ENCODE measurements at places on chromosomes 5 and 9.

GRCh38 chr9:85040146-85040545, 370.6 kb downstream of the NTRK2 start:
- no peak for DNase-seq

GRCh38 chr5:153543288-153543687, 52.8 kb downstream of the GRIA1 start:
- no peak for DNase-seq

DNA sequence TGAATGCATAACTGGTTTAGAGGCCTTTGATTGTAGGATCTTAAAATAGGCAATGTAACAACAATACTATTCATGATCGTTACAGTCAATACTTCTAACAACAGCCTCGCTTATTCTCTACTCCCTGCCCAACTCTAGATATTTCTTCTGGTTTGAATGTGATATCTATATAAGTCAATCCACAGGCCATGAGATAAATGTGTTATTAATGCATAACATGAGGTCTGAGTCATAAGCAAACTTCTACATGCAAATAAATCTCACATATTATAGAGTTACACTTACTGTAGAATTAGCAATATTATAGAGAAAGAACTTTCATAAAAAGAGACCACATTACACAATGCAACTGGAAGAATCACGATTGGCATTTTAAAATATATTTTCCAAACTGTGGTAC, 2.9 kb upstream of the ALDOB start:
- DNase-seq: no peak

- no peak for DNase-seq
Measured at GRCh38 chr5:4205398-4205797, 609.8 kb downstream of the IRX1 start.

DNA sequence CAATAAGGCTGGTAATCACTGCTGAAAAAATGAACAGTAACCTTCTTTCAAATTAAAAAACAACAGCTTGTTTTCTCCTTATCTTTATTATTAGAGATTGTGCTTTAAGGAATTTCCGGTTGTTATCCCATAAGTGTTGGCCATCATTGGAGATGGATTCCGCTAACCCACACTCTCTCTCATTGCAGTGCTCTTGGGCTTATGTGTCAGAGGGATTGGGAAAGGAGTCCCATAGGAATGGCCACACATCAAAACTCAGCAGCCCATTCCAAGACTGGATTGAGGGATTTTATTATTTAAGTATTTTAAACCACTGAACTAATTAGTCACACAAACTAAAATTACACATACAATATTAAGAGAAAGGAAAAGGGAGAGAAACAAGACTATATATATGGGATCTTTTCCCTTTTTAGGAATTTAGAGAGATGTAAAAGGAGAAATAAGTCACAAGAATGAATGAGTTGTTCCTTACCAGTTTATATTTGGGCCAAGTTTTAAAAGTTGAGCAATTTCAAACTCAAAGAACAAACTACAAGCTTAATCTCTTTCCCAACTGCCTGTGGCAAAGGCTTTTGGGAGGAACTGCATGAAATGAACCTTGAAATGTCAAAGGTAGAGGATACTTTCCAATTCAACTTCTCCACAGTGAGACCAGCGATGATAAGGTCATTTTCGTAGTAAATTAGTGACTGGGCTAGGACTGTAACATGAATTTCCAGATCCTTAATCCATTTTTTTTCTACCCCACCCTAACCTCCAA, 2.4 kb downstream of the SPINK6 start:
- no peak for DNase-seq

DNA sequence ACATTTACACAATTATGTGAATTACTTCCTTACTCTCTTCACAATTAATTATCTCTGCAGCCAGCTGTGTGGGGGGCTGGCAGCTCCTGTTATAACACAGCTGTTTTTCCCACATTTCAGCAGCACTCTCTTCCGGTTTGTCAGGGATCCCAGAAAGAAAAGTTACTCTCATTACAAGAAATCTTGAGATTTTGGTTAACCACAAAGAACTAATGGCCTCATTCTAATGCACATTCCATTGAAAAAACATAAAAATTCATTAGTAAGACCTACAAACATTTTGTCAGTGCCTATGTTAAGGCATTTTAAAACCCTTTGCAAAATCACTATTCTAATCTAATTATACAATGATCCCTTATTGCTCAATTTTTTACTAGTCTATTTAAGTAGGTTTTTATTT, 64.1 kb downstream of the PDE4D start:
- DNase-seq: no peak

- no peak for DNase-seq
Measured at GRCh38 chr9:83183621-83184020, 120.7 kb upstream of the RASEF start.

- DNase-seq: no peak
Measured at GRCh38 chr5:111385051-111385450, 127.3 kb downstream of the STARD4 start.

DNA sequence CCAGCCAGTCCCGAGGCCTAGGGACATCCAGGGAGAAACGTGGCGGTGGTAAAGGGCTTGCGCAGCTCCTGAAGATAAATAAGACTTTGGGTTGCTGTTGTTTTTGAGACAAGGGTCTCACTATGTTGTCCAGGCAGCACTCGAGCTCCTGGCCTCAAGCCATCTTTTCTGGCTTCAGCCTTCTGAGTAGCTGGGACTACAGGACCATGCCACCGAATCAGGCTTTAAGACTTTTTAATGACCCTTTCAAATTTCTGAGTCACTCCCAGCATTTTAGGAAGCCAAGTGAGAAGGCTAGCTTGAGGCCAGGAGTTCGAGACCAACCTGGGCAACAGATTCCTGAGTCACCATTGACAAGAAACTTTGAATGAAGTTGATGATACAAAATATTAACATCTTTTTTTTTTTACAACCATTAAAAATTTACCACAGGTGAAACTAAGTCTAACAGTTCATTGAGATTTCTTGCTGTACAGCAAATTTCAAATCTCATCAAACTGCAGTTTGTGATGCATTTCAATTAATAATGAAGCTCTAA, 817 bp upstream of the GNE start:
- no peak for DNase-seq

- DNase-seq: no peak
Measured at GRCh38 chr5:158769079-158769478, 330.6 kb downstream of the EBF1 start.

- DNase-seq: no peak
Measured at GRCh38 chr5:74638970-74639806, 1.3 kb downstream of the ENC1 start.

DNA sequence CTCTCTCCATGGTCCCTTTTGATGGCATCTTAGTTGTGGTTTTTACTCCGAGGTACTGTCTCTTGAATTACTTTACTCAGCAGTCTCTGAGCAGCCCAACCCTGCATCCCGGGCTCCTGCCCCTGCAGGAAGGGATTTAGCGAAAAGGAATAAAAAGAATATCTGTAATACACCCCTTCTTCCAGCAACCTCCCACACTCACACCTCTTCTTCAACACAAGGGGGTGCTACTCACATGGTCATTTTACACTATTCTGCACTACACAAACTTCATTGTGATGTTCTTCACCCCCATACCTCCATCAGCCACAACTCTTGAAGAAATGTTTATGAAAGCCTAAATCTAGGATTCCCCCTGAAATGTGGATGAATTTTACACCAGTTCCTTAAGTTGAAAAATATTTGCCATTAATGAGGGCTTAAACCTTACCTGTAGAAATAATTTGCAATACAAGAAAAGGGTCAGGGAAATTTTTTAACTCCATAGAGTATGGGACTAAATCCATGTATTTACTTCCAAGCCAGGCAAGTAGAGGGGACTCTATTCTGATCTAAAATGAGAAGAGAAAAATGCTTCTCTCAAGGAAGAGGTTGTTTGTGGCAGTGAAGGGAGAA, 26.0 kb downstream of the TPD52L3 start:
- DNase-seq: peak; percentile 17

DNA sequence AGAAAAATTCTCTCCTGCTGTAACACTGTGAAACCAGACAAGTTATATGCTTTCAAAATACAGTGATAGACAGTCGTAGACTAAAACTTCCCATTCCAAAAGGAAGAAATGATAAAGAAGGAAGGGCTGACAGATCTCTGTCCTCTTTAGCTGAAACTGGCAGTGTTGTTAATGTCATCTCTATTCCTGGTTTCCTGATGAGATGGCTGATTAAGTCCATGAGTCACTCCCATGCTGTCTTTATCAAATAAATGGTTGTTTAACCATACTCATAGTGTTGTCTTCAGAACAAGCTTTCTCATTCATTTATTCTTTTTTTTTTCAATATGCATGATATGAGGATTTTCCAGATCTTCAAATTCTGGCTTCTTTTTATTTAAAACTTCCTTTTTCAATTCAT, 952.2 kb upstream of the WWC1 start:
- DNase-seq: no peak

GRCh38 chr9:112520656-112521055, 34.0 kb downstream of the KIAA1958 start:
- no peak for DNase-seq

GRCh38 chr5:68033961-68034571, 181.5 kb upstream of the PIK3R1 start:
- no peak for DNase-seq

Measured in HS-27A (cell line).